Kasumi-1 (cell line): ENCODE measurements at places on chromosomes 5 and 9.

GRCh38 chr5:179150011-179150410 is 89.8 kb downstream of the ZNF354C start:
- no peak for DNase-seq

- DNase-seq, result peak; percentile 27
Observed at GRCh38 chr5:139468421-139468931, 2.3 kb upstream of the SMIM33 start.

DNA sequence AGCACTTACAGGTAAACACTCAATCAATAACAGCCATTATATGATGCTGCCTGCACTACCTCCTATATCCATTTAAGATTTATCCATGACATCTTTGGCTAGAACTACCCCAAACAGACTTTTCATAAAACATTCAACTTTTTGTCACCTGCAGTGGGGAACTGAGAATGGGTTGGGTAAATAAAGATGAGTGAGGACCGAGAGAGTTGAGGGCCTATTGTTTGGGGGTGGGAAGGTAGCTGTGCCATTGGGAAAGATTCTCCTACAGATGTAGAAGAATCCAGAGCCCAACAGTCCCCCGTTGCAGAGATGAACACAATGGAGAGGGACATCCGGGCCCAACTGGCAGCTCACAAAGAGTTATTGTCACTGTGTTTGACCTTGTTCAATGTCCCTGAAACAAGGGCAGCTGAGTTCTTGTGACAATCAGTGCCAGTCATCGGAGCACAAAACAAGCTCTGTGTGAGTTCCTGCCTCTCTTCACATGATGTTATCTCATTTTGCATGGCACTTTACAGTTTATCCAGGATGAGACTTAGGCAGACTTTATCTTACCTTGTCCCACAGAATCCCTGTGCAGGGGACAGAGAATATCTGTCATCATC is 11.5 kb upstream of the SLC31A2 start:
- DNase-seq, result no peak

DNA sequence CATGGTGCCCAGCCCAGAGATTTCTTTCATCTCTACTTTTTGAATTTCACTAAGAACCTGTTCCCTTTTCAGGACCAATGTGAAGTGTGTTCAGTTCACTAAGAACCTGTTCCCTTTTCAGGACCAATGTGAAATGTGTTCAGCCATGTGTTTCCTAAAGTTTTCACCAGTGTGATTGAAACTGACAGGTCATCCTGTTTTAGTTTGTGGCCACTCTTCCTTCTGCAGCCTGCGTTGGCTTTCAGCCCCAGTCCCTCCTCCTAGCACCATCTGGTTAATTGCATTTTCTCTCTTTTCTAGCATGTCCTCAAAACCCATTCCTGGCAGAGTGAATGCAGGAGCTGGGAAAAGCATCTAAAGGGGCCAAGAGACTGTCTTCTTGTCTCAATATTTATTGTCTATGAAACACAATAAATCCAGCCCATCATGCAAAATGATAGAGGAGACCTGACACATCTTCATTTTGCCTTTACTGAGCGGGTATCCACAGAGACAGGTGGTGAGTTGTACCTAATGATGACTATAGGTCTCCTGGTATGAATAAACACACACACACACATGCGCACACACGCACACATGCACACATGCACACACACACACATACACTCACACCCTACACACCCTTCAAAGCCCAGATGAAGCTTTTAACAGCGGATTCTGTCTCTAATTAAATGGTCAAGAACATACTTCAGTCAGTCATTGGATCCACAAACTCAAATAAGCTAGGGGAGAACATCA is 6.1 kb upstream of the PANK3 start:
- no peak for DNase-seq

DNA sequence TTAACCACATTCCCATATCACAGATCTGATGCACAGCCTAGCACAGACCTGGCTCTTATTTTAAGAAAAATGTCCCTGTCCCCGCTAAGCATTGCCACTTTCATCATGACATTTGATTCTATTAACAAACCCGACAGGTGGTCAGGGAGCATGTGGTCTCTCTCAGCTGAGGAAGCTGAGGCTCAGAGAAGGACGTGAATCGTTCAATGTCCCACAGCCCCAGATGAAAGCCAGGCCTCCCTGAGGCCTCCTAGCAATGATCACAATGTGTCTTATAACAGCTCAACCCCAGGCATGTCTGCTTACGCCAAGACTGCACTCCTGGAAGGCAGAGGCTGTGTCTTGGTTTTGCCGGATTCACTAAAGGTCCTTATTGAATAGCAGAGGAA is 10.4 kb upstream of the CRB2 start:
- DNase-seq, result no peak

DNA sequence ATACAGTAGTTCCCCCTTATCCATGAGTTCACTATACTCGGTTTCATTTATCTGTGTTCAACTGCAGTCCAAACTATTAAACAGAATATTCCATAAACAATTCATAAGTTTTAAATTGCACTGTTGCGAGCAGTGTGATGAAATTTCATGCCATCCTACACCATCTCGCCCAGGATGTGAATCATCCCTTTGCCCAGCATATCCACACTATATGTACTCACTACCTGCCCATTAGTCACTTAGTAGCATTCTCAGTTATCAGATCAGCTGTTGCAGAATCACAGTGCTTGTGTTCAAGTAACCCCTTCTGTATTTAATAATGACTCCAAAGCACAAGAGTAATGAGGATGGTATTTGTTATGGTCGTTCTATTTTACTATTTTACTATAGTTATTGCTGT is 51.5 kb downstream of the SHOC1 start:
- DNase-seq, result no peak

DNA sequence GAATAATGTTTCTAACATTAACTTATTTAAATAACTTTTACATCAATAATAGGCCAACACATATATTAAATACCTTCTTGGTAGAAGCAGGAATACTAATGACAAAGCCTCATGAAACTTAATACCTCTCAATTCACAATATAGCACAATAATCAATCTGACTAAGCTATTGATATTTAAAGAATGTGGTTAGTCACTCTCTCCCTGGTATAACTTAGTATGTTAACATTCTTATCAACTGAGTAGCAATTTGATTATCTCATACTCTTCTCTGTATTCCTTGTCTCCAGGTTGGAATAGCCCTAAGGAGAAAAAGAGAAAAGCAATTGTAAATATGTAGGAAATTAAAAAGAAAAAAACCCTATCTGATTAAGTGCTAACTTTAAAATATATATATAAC is 4.9 kb upstream of the PGGT1B start:
- DNase-seq, result no peak

DNA sequence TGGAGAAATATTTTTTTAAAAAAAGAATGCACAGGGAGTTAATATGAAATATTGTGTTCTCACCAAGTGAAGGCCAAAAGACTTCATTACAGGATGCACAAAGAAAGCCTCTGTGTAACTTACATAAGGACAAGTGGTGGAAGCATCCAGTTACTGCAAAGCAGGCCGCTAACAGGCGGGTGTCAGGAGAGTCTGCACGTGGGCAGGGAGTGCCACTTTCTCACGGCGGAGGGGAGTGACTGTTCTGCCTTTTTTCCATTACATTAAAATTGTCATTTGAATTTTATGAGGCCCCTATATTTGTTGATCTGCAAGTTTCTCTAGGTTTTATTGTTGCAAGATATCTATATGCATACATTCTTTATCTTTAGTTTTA is 28.1 kb upstream of the SPATA31E1 start:
- no peak for DNase-seq
